ENCODE measurements at places on chromosomes 2 and 18. TPM values are rescaled to one million over a fixed set of nuclear protein-coding genes. Genes with fewer than 3 reads are reported as not detected.

GALNT3 gene
- total RNA-seq: 44.8 TPM

SERPINB10 gene
- total RNA-seq: not detected

FBLN7 gene
- 2.2 TPM for total RNA-seq

EDAR gene
- 0.04 TPM for total RNA-seq

PROKR1 gene
- total RNA-seq: 0.12 TPM

DHRS9 gene
- total RNA-seq: 0.22 TPM

REG1B gene
- not detected for total RNA-seq

MROH2A gene
- not detected for total RNA-seq

DNA sequence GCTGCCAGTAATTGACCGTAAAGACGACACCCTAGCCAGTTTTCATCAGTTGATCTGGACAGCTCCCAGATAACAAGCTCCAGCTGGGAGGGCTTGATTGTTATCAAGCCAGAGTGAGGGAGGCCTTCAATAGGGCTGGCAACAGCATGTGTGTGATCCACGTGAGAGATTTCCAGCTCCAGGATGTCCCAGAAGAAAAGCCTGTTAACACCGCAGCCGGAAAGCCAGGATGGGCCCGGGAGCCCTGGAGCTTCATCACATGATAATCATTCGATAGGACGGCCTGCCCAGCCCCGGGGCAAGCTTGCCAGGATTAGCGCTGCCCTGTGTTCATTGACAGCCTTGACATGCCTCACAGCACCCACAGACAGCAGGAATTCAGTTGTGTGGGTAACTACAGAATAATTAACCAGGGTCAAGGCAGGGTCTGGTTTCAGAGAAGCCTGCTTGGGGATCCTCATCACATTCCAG, 182.5 kb downstream of the C1D start:
- H3K27me3 ChIP-seq: no peaks in the 10 kb centered on the region
- H3K4me3 ChIP-seq: no peak overlapping the region
- no peaks in the 10 kb centered on the region for H3K36me3 ChIP-seq
- no peak for DNase-seq
- no peak overlapping the region for H3K27ac ChIP-seq

DNA sequence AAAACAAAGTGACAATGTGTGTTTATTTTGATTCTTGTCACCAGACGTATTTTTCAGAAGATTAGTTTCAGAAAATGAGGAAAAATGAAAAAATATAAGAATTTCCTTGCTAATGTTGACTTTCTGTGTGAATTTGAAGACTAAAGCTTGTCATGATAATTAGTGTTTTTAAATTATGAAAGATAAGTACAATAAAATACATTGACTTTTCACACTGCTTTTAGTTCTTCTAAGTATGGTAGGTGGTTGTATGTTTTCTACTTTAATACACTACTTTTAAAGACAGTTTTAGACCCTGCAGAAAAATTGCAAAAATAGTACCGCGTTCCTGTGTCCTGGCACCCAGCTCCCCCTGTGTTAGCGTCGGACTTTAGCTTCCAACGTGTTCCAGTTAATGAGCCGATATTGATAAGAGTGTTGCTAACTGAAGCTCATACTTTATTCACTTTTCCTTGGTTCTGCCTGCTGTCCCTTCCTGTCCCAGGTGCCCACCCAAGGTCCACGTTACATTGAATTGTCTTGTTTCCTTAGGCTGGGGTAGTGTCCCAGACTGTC, 695 bp downstream of the RBFA start:
- peaks cover 14% of the 10 kb centered on the region for H3K4me1 ChIP-seq
- peak overlapping the region; percentile 97 for H3K4me3 ChIP-seq

- H3K27ac ChIP-seq: no peak overlapping the region
- H3K27me3 ChIP-seq: no peaks in the 10 kb centered on the region
- H3K4me3 ChIP-seq: no peak overlapping the region
Measured at GRCh38 chr18:45324495-45325113, 290.7 kb upstream of the SLC14A2 start.

DNA sequence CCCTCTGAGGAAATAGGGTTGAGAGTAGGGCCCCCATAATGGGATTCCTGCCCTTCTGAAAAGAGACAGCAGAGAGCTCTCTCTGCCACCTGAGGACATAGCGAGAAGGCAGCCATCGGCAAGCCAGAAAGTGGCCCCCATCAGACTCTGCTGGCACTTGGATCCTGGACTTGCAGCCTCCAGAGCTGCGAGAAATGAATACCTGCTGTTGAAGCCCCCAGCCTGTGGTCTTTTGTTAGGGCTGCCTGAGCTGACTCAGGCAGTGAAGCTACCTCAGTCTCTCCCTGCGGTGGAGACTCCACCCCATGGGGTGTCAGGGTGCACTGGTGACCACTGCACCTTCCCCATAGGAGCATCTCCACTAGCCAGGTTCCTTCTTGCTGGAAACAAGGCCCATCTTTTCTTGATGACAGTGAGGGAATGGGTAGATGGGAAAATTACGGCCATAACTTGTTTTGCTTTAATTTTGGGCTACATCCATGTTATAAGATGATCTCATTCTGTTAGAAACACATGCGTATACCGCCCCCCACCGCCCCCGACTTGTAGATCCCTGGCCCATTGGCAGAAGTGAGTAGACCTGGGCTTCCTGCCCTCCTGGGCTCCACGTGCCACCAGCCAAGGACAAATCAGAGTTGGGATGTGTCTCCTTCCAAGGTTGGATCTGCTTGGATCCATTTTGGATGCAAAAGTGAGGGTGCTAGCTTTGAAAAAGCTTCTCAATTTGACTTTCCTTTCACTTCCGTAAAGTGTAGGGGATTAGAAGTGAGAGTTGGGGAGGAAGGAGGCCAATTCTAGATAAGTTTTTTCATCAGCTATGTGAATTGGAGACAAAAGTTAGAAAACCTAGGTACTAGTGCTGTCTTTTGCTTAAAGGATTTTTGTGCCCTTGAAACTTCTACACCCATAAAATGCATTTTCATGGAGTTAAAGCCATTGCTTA, 42.9 kb downstream of the NCK2 start:
- H3K27me3 ChIP-seq: no peaks in the 10 kb centered on the region
- H3K4me1 ChIP-seq: peaks cover 14% of the 10 kb centered on the region
- H3K4me3 ChIP-seq: no peak overlapping the region

DNA sequence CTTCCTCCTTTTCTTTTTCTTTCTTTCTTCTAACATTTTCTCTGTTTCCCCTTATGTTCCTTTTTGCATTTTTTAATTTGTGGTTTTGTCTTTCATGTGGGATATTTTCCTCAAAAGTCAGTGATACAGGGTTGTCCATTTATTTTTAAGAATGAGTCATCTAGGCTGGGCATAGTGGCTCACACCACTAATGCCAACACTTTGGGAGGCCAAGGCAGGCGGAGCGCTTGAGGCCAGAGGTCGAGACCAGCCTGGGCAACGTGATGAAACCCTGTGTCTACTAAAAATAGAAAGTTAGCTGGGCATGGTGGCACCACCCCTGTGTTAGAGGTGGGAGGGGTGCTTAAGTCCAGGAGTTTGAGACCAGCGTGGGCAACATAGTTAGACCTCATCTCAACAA, 35.8 kb downstream of the KATNAL2 start:
- no peaks in the 10 kb centered on the region for H3K27me3 ChIP-seq
- no peak for DNase-seq
- no peaks in the 10 kb centered on the region for H3K36me3 ChIP-seq
- H3K27ac ChIP-seq: no peak overlapping the region
- H3K4me1 ChIP-seq: no peaks in the 10 kb centered on the region
- no peak overlapping the region for H3K4me3 ChIP-seq

DNA sequence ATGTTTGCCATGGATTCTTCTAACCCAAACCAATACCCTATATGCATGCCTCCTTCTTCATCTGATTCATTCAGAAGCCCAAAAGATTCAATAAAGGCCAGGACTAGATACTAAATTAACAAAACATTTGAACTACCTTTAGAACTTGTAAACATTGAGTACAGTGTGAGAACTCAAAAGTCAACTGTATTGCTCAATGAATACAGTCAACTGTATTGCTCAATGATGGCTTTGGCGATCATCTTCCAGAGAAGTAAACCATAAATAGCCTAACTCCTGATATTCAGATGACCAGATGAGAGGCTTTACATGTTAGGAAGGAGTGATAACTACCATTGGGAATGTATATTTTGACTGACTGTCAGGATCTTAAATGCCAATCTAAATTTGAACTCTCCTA, 206.5 kb upstream of the ITGA4 start:
- DNase-seq: no peak
- H3K4me1 ChIP-seq: no peaks in the 10 kb centered on the region
- no peak overlapping the region for H3K4me3 ChIP-seq
- H3K27ac ChIP-seq: no peak overlapping the region

GRCh38 chr2:62939735-62940491, 110.7 kb upstream of the OTX1 start:
- no peak overlapping the region for H3K4me3 ChIP-seq
- H3K27ac ChIP-seq: no peak overlapping the region
- H3K4me1 ChIP-seq: no peaks in the 10 kb centered on the region

All from PC-3 (cell line).